ENCODE measurements at places on chromosomes 13 and 19. TPM values are rescaled to one million over a fixed set of nuclear protein-coding genes. Genes with fewer than 3 reads are reported as not detected.

DNA sequence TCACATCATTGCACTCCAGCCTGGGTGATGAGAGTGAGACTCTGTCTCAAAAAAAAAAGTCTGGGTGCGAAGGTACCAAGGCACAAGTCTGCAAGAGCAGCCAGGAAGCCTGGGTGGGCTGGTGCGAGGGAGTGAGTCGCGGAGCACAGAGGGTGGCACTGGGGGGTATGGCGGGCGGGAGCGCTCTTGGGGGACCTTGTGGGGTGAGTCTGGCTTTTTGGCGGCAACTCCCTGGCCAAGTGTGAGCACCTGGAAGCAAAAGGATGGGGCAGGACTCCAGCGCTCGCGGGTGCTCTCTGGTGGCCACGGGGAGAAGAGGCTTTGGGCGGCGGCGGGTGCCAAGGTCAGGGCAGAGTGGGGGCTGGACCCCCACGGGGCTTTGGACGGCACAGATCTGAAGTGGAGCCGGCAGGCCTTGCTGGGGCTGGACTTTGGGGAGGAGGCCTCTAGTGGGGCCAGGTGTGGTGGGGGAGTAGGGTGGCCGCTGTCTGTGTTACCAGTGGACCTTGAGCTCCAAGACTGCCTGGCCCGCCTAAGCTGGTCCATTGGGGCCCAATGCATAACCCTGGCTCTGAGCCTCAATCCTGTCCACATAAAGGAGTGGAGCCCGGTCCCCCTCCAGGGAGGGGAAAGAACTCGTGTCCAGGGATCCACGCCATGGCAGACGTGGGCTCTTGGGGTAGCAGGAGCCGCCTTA lies 1.6 kb downstream of the P2RY11 start:
- H3K4me1 ChIP-seq: peaks cover 8% of the 10 kb centered on the region
- DNase-seq: no peak
- no peaks in the 10 kb centered on the region for H3K27me3 ChIP-seq
- no peak overlapping the region for H3K4me3 ChIP-seq
- peaks cover 4% of the 10 kb centered on the region for H3K36me3 ChIP-seq

GRCh38 chr13:23067129-23067528 lies 113.7 kb upstream of the SGCG start:
- H3K27me3 ChIP-seq: no peaks in the 10 kb centered on the region
- no peak overlapping the region for H3K27ac ChIP-seq
- DNase-seq: no peak
- H3K4me3 ChIP-seq: no peak overlapping the region

DNA sequence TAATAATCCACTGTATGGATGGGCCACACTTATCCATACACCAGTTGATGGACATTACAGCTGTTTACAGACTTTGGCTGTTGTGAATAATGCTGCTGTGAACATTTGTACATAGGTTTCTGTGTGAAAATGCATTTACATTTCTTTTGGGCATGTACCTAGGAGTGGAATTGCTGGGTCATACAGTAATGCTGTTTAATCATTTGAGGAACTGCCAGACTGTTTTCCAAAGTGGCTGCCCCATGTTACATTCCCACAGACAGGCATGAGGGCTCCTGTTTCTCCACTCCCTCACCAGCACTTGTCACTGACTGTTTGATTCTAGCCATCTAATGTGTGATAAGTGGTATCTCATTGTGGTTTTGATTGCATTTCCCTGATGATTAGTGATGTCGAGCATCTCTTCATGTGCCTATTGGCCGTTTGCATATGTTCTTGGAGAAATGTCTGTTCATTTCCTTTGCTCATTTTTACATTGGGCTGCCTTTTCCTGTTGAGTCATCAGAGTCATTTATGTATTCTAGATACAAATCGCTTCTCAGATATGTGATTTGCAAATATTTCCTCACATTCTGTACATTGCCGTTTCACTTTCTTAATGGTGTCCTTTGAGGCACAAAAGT lies 12.8 kb downstream of the TMEM255B start:
- peaks cover 3% of the 10 kb centered on the region for H3K4me1 ChIP-seq
- no peaks in the 10 kb centered on the region for H3K27me3 ChIP-seq
- H3K36me3 ChIP-seq: no peaks in the 10 kb centered on the region
- no peak for DNase-seq
- H3K4me3 ChIP-seq: no peak overlapping the region

DNA sequence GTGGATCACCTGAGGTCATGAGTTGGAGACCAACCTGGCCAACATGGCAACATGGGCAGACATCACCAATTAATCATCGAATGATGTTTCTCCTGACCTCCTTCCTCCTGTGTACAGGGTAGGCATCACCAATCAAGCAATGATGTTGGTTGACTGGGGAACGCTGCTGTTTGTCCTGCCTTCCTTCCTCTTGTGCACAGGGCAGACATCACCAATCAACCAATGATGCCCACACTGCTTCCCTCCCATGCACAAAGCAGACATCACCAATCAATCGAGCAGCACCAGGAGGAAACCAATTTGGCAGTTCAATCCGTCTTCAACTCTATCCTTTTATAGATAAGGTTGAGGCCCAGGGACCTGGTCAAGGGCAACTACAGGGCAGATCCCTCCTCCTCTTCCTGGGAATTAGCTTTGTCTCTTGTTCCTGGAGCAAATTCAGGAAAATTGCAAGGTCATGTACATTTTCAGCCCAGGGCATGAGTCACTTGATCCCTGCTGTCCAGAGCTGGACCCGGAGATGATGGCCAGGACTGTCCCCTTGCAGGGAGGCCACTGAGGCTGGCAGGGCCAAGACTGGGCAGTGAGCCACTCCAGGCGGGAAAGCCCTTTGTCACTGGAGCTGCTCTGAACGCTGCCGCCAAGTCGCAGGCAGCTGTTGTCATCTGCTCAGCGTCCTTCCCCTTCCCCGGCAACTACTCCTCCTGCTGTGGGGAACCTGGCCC lies 5.3 kb upstream of the CSNK1G2 start:
- no peak overlapping the region for H3K27ac ChIP-seq
- no peak for DNase-seq
- H3K4me3 ChIP-seq: no peak overlapping the region
- no peaks in the 10 kb centered on the region for H3K36me3 ChIP-seq
- H3K27me3 ChIP-seq: no peaks in the 10 kb centered on the region
- peaks cover 5% of the 10 kb centered on the region for H3K4me1 ChIP-seq

- no peak overlapping the region for H3K27ac ChIP-seq
- no peak overlapping the region for H3K4me3 ChIP-seq
- no peaks in the 10 kb centered on the region for H3K36me3 ChIP-seq
- H3K4me1 ChIP-seq: no peaks in the 10 kb centered on the region
These were observed 57.6 kb downstream of the MICU2 start for GRCh38 chr13:21546372-21546771.

DNA sequence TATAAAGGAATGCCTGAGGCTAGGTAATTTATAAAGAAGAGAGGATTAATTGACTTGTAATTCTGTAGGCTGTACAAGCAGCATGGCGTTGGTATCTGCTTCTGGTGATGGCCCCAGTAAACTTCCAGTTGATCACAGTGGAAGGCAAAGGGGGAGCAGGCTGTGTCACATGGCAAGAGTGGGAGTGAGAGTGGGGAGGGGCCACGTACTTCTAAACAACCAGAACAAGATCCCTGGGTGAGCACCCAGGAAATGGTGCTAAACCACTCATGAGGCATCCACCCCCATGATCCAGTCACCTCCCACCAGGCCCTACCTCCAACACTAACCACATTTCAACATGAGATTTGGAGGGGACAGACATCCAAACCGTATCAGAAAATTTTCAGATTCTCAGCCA lies 3.0 kb upstream of the RNF113B start:
- no peak for DNase-seq
- peaks cover 7% of the 10 kb centered on the region for H3K4me1 ChIP-seq
- no peak overlapping the region for H3K4me3 ChIP-seq
- H3K27ac ChIP-seq: no peak overlapping the region
- H3K27me3 ChIP-seq: no peaks in the 10 kb centered on the region
- no peaks in the 10 kb centered on the region for H3K36me3 ChIP-seq

DNA sequence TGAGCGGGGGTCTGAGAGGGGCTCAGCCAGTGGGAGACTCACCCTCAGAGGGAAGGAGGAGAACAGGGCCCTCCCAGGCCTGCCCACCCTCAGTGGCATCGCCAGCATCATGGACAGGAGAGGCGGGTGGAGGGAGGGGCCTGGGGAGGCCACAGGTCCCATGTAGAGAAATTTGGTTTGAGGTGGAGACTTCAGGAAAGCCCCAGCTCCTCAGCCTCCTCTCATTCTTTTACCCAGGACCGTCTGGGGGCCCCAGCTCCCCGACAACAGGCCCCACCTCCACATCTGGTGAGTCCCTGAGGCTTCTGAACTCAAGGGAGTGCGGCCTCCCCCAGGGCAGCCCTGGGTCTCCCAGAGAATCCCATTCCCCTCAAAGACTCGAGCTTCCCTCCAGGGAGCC lies 3.1 kb downstream of the LILRB1 start:
- H3K36me3 ChIP-seq: no peaks in the 10 kb centered on the region
- no peaks in the 10 kb centered on the region for H3K4me1 ChIP-seq
- no peak overlapping the region for H3K27ac ChIP-seq
- H3K4me3 ChIP-seq: no peak overlapping the region
- peaks cover 4% of the 10 kb centered on the region for H3K27me3 ChIP-seq

GRCh38 chr19:35757231-35757748 lies 461 bp upstream of the HSPB6 start:
- H3K4me3 ChIP-seq: peak overlapping the region; percentile 95
- no peaks in the 10 kb centered on the region for H3K27me3 ChIP-seq
- DNase-seq: no peak
- H3K27ac ChIP-seq: peak overlapping the region; percentile 100
- no peaks in the 10 kb centered on the region for H3K36me3 ChIP-seq
- H3K4me1 ChIP-seq: peaks cover 16% of the 10 kb centered on the region

- no peaks in the 10 kb centered on the region for H3K36me3 ChIP-seq
- no peaks in the 10 kb centered on the region for H3K27me3 ChIP-seq
- no peaks in the 10 kb centered on the region for H3K4me1 ChIP-seq
- H3K27ac ChIP-seq: no peak overlapping the region
- H3K4me3 ChIP-seq: no peak overlapping the region
These were observed 2063.5 kb downstream of the PCDH9 start for GRCh38 chr13:65166675-65167074.

DNA sequence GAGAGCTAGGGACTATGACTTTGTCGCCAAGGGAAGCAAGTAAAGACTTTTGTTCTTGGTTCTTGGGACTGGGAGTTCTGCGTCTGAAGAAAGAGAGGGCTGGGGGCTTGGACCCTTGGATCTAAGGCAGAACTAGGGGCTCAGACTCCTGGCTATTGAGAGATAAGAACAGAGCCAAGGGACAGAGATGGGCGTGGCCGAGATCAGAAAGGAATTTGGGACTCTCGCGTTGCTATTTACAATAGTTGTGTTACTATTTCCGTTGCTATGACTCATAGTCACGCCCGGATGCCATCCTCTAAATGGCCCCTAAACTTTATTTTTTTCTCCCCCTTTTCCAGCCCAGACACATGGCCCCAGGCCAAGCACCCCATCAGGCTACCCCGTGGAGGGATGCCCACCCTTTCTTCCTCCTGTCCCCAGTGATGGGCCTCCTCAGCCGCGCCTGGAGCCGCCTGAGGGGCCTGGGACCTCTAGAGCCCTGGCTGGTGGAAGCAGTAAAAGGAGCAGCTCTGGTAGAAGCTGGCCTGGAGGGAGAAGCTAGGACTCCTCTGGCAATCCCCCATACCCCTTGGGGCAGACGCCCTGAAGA lies 759 bp downstream of the PPP1R15A start:
- no peaks in the 10 kb centered on the region for H3K27me3 ChIP-seq
- peak overlapping the region; percentile 93 for H3K27ac ChIP-seq
- DNase-seq: no peak
- H3K4me3 ChIP-seq: peak overlapping the region; percentile 99
- peaks cover 18% of the 10 kb centered on the region for H3K4me1 ChIP-seq

- H3K36me3 ChIP-seq: no peaks in the 10 kb centered on the region
- DNase-seq: no peak
- no peak overlapping the region for H3K4me3 ChIP-seq
- H3K27me3 ChIP-seq: no peaks in the 10 kb centered on the region
- H3K4me1 ChIP-seq: no peaks in the 10 kb centered on the region
These were observed 41.7 kb downstream of the RCBTB1 start for GRCh38 chr13:49543656-49544055.

GRCh38 chr19:41944336-41944735 lies 14.8 kb downstream of the RABAC1 start:
- no peak for DNase-seq
- H3K27me3 ChIP-seq: no peaks in the 10 kb centered on the region
- H3K27ac ChIP-seq: no peak overlapping the region
- no peaks in the 10 kb centered on the region for H3K4me1 ChIP-seq
- H3K4me3 ChIP-seq: no peak overlapping the region

DNA sequence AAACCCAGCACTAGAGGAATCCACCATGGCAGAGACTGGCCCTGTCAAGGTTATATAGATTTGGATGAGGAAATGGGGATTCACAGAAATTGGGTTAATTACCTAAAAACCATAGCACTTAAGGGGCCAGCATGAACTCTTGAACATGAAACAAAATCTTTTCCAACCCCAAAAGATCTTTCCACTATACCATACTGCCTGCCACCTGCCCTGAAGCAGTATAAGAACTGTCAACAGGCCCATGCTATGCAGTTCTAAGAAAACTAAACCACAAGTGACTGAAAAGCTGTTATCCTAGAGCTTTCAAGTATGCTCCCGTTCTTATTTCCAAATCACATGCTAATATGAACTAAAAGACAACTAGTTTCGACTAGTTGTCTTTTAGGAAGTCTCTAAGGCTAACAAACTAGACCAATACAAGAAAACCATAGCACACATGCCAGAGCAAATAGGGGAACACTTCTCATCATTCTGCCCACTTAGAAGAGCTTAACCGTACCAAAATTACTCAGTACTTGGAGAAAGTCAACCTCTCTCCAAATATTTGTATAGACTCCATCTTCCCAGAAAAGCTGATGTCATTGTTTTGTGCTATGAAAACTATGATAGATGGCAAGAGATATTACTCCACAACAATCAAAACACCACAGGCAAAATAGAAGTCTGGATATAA lies 27.5 kb downstream of the HSPH1 start:
- peaks cover 36% of the 10 kb centered on the region for H3K36me3 ChIP-seq
- no peaks in the 10 kb centered on the region for H3K4me1 ChIP-seq
- no peaks in the 10 kb centered on the region for H3K27me3 ChIP-seq
- no peak for DNase-seq
- H3K27ac ChIP-seq: no peak overlapping the region

GRCh38 chr13:110366733-110367132 lies 59.6 kb downstream of the COL4A2 start:
- H3K27me3 ChIP-seq: no peaks in the 10 kb centered on the region
- no peaks in the 10 kb centered on the region for H3K36me3 ChIP-seq
- no peaks in the 10 kb centered on the region for H3K4me1 ChIP-seq
- H3K4me3 ChIP-seq: no peak overlapping the region

DNA sequence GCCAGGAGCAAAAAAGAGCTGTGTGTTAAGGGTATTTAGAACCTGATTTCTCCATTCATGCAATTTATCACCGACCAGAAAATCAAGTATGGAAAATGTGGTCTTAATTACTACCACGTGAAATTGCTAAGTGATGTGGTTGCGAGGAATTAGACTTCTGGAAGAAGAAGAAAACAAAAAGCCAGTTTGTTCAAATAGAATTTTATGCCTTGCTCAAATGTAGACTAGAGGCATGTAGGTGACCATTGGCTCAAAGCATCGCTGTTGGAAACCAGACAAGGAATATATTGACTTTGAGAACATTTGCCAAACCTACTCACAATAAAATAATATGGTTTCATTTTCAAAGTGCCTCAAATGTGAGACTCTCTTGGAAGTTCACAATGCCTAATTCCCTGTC lies 57.3 kb upstream of the LRCH1 start:
- no peaks in the 10 kb centered on the region for H3K36me3 ChIP-seq
- H3K4me3 ChIP-seq: no peak overlapping the region
- no peak for DNase-seq
- no peak overlapping the region for H3K27ac ChIP-seq
- H3K27me3 ChIP-seq: no peaks in the 10 kb centered on the region

Gene ZNF43
- 27.7 TPM for total RNA-seq

Gene ICAM5
- total RNA-seq: 19.5 TPM

Gene CCDC70
- total RNA-seq: not detected

Gene LRP3
- 28.6 TPM for total RNA-seq

Gene LHB
- total RNA-seq: 0.39 TPM

Gene PABPC3
- 0.18 TPM for total RNA-seq

Gene OR7C1
- total RNA-seq: not detected

Gene RDH8
- total RNA-seq: not detected

Gene NKPD1
- 0.05 TPM for total RNA-seq

Gene TLE6
- 4.0 TPM for total RNA-seq

Gene ATXN8OS
- total RNA-seq: not detected
